Nucleus accumbens (tissue), 56 donors: ENCODE measurements at places on chromosomes 6 and 20.

- DNase-seq, result no peak
Measured at GRCh38 chr6:43185391-43185985, 3.5 kb downstream of the CUL9 start.

GRCh38 chr6:17883665-17884497 lies 103.6 kb downstream of the KIF13A start:
- DNase-seq, result no peak

GRCh38 chr6:44138717-44139350 lies 11.5 kb downstream of the TMEM63B start:
- DNase-seq, result no peak

- no peak for DNase-seq
Measured at GRCh38 chr6:89339565-89339964, 13.0 kb downstream of the UBE2J1 start.

DNA sequence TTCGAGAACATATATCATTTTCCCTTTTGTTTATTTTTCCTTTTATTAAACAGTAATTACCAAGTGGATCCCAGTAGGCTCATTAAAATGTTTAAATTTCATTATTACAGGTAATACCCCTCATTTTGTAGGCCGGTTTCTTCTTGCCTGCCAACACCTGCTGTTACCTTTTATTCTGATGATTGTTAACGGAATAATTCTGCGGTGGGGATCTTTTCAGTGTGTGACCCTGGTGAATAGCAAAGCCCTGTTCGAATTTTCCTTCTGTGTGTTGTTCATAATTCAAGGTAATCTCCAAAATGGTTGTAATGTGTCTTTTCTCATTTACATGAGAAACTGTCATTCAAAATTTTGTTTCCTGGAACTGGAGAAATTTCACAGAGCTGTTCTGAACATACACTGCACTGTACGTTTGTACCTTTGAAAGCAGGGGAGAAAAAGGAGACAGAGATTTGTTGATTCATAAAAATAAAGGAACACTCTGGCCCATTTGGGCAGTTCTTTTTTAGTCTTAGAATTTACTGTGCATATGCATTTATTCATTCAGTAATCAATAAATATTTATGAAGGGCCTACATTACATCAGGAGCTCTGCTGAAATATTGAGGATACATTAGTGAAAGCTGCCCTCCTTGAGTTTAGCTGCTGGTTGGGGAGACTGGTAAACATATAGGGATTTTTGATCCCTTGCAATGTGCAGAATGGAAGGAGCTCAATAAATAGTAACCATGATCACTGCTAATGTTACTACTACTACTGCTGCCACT lies 502.0 kb downstream of the QKI start:
- DNase-seq, result no peak

- peak; percentile 47 for DNase-seq
Measured at GRCh38 chr20:49890471-49891361, 24.6 kb downstream of the SPATA2 start.

- DNase-seq, result no peak
Measured at GRCh38 chr6:126419901-126420300, 80.0 kb downstream of the CENPW start.

- DNase-seq, result no peak
Measured at GRCh38 chr6:37369321-37370201, 15.8 kb downstream of the RNF8 start.

GRCh38 chr6:13663986-13664385 lies 47.6 kb downstream of the RANBP9 start:
- DNase-seq, result no peak

GRCh38 chr20:45343532-45344167 lies 4.6 kb downstream of the SDC4 start:
- no peak for DNase-seq

DNA sequence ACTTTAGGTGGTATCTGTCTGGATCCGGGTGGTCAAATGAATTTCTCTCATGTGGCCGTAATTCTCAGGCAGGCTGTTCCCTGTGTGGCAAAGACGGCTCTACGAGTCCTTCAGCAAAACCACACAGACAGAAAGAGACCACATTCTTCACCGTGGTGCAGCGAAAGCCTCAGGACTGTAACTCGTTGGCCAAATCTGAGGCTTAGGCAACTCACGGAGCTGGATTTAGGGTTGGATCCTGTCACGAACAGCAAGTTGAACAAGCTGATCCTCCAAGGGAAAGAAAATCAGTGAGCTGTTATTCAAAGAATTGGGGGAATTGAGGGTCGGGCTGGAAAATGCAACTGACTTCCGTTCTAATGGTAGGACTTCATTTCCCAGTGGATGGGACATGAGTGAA lies 167.4 kb downstream of the ZMYND8 start:
- no peak for DNase-seq

GRCh38 chr6:97094376-97094775 lies 169.8 kb downstream of the KLHL32 start:
- DNase-seq, result no peak

GRCh38 chr6:156599366-156599765 lies 177.8 kb upstream of the ARID1B start:
- DNase-seq, result no peak

DNA sequence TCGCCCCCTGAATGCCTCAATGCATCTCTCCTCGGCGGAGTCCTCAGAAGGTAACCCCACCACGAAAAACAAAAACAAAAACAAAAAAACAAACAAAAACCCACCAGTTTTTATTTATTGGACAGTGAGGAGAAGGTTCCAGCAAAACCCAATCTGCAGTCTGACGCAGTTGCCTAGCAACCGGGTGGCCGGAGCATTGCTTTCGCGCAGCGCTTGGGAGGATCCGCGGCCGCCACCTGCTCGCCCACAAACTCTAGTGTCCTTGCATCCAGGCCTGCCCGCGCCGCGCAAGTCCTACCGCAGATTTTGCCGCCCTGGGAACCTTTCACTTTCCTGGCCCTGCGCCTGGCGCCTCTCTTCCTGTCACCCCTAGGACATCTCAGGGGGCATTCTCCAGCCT lies 17.6 kb downstream of the TFAP2B start:
- DNase-seq, result no peak

- DNase-seq, result no peak
Measured at GRCh38 chr20:50725724-50726005, 5.7 kb upstream of the PARD6B start.

DNA sequence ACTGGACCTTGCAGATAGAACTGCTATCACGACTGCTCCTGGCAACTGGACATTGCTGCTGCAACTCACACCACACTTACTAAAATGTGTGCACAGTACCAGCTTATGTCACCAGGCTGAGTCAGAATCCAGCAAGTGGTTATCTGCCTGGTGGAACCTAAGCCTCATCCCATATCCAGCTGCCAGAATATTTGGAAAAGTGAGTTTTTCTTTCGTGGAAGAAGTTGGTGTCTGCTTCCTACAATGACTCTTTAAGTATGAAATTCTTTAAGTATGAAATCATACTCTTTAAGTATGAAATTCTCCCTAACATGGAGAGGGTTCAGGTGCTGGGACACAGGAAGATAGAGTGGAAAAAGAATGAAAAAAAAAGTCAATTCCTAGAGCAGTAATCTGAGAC lies 16.4 kb upstream of the POLR1H start:
- no peak for DNase-seq

DNA sequence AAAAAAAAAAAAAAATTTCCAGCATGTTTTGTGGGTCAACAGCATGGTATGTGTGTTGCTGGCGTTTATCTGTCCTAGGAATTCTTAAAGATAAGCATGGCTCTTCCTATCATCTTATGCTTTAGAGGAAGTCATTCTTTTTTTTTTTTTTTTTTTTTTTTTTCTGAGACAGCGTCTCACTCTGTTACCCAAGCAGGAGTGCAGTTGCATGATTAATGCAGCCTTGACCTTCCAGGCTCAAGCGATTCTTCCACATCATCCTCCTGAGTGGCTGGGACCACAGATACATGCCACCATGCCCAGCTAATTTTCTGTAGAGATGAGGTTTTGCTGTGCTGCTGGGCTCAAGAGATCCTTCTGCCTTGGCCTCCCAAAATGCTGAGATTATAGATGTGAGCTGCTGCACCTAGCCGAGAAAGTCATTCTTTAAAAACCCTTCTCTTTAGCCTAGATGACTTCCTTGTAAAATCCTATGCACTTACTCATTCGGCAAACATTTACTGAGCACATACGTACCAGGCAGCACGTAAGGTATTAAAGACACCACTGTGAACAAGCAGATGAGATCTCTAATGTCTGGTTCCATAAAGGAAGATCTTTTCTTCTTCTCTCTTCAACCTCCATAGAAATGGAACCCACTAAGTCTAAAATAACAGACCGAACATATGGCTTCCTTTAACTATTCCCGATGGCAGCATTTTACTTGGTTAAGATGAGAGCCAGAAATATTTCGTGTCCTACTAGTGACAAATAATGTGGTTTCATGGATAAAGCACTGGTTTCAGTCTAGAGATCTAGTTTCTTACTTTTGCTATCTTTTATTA lies 122.4 kb downstream of the RIN2 start:
- DNase-seq, result no peak

GRCh38 chr6:151721146-151721545 lies 86.3 kb upstream of the ESR1 start:
- DNase-seq, result no peak

GRCh38 chr20:54122189-54122588 lies 51.6 kb downstream of the CYP24A1 start:
- no peak for DNase-seq

GRCh38 chr20:23666189-23666588 lies 22.6 kb downstream of the CST4 start:
- no peak for DNase-seq

- DNase-seq, result no peak
Measured at GRCh38 chr6:10526156-10526555, 5.0 kb downstream of the GCNT2 start.

DNA sequence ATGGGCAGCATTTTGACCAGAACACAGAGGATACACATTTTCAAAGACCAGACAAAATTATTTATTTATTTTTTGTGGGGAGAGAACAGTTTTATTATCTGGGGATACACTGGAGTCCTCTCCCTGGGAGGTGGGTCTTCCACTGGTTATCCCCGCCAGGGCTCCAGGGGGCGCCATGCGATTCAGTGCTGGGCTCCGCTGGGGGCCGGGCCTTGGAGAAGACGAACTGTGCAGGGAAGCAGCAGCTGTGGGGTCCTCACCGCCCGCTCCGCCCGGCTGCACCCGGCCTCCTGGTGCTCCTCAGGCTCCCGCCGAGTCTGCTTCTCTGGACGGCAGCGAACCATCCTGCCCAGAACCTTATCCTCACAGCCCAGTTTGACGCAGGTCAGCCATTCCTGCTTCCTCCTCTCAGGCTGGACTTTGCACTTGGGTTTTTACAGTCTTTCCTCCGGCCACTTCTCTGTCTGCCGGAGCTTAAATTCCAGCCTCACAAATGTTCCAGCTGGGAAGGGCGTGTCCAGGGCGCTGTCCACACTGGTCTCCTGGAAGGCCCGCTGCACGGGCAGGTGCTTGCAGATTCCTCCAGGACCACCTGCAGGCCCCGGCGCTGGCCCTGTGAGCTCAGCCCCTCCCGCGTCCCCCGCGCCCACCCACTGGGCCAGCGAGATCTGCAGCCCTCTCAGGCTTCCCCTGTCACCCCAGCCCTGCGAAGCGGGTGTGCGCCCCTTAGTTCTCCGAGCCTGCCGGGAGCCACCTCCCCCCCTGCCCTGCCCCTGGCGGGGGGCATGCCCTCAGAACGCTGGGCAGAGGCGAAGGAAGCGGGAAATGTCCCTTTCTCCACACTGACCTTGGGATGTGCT lies 1830.0 kb upstream of the DEFB115 start:
- no peak for DNase-seq

DNA sequence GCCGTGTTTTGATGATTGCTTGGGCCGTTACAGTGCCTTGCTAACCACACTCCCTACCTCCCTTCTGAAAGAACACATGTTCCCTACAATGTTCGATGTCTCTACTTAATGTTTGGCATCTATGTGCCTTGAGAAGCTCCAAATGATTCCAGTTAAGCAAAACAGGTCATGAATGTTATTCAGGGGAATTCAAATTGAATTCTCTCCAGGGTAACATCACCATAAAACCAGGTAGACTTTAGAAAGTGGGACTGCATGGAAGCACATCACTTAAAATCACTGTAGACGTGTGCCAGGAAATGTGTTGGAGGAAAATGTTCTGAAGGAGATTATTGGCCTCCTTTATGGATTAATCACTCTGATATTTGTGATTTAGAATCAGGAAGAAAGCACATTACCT lies 128.1 kb downstream of the ADAT2 start:
- no peak for DNase-seq

DNA sequence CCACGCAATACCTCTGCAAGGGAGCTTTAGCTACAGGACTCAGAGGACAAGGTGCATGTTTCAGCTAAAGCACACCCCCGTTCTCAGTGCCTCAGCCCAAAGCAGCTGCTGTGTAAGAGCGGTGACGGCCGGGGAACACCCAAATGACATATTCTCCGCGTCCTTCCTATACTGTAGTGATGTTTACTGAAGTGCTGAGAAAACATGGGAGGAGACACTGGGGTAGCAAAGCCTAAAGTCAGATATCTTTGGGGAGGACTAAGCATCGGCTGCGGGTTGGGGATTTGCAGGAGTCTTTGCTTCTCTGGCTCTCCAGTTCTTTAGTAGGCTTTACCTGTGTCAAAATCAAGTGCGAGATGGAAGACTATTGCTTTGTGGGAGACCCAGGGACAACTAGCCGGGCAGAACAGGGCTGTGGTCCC lies 1.7 kb downstream of the SLC22A23 start:
- no peak for DNase-seq

DNA sequence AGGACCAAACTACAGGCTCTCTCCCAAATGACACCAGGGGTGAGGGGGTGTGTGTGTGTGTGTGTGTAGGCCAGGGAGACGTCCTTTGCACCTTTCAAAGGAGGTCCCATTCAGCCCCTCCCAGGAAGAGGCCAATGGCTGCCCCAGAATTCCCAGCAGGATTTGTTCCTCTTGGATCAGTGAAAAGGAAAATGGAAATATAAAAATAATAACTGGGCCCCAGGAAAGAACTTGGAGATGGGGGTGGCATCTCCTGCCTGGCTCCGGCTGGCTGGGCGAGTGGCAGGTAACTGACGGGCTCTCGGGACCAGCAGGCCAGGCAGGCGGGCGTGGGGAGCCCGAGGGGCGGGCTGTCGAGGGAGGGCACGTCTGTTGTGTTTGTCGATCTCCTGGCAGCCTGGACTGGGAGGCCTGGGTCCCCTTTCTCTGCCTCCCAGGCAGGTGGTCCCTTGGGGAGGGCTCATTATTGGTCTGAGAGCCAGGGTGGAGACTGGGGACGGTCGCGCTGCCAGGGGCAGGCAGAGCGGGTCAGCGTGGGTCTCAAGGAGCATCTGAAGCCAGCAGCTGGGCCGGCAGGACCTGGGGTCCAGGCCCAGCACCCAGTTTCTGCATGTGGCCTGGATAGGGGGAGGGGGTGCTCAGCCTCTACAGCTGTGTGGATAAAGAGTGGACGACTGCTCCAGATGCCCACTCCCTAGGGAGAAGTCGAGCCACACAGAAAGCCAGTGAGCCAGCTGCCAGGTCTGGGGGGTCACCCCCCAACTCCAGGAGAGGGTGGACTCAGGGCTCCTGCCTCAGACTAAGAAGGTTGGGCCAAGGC lies 3.1 kb downstream of the NOL4L start:
- no peak for DNase-seq

GRCh38 chr20:59515013-59515905 lies 89.1 kb upstream of the PHACTR3 start:
- peak; percentile 69 for DNase-seq

DNA sequence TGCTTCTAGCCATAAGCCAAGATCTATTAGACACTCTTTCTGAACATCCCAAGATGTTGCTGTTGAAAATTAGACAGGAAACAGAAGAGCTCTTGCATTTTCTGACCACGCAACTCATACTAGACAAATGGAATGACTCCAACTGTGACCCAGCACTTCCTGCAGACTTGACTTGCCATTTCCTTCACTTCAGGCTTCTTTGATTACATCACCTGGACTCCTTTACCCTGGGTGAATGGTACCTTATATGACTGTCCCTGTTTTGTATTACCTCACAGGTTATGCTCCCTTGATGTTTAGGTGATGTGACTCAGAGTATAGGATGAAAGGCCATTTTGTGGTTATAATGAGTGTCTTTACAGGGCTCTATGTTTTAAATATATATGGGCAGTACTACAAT lies 236.1 kb downstream of the BMP2 start:
- no peak for DNase-seq
